ENCODE measurements at places on chromosomes 7 and 10. TPM values are rescaled to one million over a fixed set of nuclear protein-coding genes. Genes with fewer than 3 reads are reported as not detected.
A peak's percentile ranks its signal among the peaks of the same experiment; 100 is the strongest.

GRCh38 chr7:37550872-37551271 lies 102.2 kb upstream of the ELMO1 start:
- DNase-seq: no peak

DNA sequence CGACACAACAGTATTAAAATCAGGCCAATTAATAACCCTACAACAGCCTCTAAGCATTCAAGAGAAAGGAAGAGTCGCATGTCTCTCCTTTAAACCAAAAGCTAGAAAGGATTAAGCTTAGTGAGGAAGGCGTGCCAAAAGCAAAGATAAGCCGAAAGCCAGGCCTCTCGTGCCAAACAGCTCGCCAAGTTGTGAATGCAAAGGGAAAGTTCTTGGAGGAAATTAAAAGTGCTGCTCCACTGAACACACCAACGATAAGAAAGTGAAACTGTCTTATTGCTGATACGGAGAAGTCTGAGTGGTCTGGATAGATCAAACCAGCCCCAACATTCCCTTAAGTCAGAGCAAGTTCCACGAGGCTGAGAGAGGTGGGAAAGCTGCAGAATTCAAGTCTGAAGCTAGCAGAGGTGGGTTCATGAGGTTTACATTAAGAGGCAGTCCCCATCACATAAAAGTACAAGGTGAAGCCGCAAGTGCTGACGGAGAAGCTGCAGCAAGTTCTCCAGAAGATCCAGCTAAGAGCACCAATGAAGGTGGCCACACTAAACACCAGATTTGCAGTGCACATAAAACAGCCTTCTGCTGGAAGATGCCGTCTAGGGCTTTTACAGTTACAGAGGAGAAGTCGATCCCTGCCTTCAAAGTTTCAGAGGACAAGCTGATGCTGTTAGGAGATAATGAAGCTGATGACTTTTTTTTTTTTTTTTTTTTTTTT lies 194.8 kb downstream of the MAD1L1 start:
- no peak for DNase-seq

- peak; percentile 68 for DNase-seq
These were observed 83.9 kb upstream of the PDLIM1 start for GRCh38 chr10:95374597-95375209.

DNA sequence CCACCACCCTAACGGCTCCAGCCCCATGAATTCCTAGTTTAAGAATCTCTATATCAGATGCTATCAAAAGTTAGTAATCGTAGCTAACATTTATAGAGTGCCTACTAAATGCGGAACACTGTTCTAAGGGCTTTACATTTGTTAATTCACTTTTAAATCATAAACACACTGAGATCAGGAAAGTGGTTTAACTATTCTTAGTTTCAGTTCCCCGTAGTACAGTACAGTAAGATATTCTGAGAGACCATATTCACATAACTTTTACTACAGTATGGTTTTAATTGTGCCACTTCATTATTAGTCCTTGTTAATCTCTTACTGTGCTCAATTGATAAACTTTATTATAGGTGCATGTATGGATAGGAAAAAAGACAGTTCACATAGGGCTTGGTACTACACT lies 22.5 kb downstream of the SYPL1 start:
- DNase-seq: no peak

DNA sequence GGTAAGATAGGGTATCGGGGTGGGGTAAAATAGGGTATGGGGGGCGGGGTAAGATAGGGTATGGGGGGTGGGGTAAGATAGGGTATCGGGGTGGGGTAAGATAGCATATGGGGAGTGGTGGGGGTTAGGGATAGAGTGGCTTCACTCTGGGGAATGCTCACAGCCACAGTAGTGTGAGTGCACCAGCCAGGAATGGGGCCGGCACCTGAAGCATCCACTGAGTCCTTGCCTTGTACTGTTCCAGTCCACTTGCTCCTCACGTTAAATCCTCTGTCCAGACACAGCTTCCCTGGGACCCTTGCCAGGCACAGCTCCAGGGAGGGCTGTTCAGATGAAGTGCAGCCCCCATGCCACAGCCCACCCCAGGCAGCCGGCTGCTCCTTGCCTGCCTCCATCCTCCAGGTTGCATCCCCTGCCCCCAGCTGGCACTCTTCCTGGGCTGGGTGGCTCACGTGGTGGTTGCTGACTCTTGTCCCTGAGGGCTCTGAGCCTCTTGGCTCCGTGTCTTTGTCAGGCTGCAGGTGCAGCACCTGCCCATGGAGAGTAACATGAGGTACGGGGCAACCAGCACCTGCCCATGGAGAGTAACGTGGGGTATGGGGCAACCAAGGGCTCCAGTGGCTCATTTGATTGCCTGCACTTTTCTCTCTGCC lies 268.4 kb downstream of the TCERG1L start:
- no peak for DNase-seq

DNA sequence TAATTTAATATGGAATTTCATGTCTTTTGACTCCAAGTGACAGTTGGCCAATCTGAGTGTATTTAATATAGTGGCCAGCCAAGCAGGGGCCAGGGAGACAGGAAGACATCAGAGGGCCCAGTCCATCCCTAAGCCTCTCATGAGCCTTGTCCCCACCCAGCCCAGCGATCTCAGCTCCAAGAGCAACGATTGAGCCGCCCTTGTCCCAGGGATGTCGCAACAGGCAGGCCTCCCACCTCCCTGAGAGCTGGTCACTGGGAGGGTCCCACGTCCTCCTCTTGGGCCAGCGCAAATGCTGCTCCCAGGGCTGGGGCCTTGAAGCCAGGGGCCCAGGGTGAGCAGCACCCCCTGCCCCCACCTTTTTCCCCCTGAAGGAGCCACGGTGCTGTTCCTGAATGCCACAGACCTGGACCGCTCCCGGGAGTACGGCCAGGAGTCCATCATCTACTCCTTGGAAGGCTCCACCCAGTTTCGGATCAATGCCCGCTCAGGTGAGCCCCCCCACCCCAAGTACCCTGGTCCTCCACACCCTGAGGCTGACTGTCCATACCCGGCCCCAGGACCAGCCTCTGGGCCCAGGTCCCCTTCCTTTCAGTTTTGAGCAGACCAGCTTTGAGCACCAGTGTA lies 29.4 kb downstream of the C10orf105 start:
- DNase-seq: no peak

DNA sequence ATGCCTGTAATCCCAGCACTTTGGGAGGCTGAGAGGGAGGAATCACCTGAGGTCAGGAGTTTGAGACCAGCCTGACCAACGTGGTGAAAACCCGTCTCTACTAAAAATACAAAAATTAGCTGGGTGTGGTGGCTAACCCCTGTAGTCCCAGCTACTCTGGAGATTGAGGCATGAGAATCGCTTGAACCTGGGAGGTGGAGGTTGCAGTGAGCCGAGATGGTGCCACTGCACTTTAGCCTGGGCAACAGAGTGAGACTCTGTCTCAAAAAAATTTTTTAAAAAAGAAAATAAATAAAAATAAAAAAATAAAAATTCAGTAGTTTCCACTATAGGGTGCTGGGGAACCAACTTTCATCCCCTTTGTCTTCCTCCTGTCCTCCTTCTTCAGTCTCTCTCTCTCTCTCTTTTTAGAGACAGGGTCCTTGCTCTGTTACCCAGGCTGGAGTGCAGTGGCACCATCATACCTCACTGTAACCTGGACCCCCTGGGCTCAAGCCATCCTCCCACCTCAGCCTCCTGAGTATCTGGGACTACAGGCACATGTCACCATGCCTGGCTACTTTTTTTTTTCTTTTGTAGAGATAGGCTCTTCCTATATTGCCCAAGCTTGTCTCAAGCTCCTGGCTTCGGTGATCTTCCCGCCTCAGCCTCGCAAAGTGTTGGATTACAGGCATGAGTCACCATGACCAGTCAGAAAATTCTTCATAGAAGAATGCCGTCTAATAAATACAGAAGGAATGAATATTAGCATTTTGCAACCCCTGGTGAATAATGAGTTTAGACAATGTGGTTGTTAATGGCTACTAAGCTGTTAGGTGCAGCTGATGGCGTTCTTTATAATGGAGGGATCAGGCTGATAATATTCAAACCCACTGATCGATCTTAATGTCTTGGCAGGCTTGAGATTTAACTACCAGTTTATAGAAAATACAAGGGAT lies 20.6 kb downstream of the RBM20 start:
- peak; percentile 88 for DNase-seq

DNA sequence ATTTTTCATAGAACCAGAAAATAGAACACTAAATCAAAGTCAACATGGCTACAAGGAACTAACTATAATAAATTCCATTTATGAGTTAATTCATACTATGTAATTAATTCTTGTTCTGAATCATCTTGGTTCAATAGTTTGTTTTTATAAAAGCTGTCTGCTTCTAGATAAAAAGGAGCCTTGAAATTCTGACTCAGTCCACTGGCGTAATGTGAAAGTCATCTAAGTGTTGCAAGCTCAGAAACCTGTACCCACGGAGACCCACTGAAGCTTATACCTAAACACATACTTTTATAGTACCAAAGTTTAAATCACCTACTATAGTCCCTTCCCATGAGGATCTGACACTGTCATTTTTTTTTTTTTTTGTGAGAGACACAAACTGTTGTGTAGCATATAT lies 489.4 kb downstream of the SEMA3D start:
- DNase-seq: peak; percentile 84

ETV1 gene
- 14.6 TPM for polyA plus RNA-seq

CPXM2 gene
- not detected for polyA plus RNA-seq

ATOH7 gene
- polyA plus RNA-seq: 0.03 TPM

ZC3HAV1L gene
- 9.5 TPM for polyA plus RNA-seq

SPACDR gene
- 0.33 TPM for polyA plus RNA-seq

KLHL7 gene
- 24.9 TPM for polyA plus RNA-seq

DMTF1 gene
- 25.1 TPM for polyA plus RNA-seq

SRGN gene
- polyA plus RNA-seq: 2.0 TPM

Measured in mammary epithelial cell (primary cell).